ENCODE measurements at places on chromosomes 2 and 18.

DNA sequence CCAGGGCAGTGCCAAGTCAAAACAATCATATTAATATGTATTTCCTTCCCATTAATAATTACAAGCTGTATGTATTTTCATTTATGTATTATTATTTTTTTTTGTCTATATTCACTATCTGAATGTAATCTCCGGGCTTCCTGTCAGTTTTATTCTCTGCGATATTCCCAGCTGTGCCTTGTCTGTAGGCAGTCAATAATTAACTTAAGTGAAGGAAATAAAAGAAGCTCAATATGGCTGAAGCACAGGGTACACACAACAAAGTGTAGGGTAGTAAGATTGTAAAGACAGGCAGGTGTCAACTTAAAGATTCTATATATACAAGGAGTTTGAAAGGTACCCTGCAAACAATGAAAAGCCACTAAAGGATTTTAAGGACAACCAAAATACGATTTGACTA, 122.9 kb downstream of the ROCK1 start:
- no peak for DNase-seq

DNA sequence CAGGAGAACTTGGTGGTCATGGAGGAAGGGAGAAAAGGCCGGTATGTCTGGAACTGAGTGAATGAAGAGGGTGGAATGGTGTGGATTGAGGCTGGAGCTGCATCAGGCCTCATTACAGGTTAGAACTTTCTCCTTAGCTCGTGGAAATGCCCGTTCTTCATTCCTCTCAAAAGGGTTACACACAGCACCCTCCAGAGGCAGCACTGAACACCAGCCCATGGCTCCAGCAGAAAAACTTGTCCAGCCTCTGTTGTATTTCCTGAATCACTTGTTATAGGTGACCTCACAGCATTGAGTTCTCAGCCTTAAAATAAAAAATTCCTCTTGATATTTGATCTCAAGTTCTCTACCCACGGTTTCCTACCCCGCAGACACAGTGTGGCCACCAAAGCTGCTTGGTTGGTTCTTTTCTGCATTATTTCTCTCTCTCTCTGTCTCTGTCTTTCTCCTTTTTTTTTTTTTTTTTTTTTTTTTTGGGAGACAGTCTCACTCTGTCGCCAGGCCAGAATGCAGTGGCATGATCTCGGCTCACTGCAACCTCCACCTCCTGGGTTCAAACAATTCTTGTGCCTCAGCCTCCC, 89.6 kb downstream of the ITGB1BP1 start:
- DNase-seq, result no peak

GRCh38 chr2:218329027-218329825, 27.4 kb upstream of the CATIP start:
- no peak for DNase-seq

GRCh38 chr2:223176970-223177369, 125.0 kb downstream of the KCNE4 start:
- DNase-seq, result no peak

- no peak for DNase-seq
These were observed 81.2 kb downstream of the GATA6 start for GRCh38 chr18:22250591-22250996.

- DNase-seq, result no peak
These were observed 11.2 kb upstream of the CALCRL start for GRCh38 chr2:187459256-187459655.

DNA sequence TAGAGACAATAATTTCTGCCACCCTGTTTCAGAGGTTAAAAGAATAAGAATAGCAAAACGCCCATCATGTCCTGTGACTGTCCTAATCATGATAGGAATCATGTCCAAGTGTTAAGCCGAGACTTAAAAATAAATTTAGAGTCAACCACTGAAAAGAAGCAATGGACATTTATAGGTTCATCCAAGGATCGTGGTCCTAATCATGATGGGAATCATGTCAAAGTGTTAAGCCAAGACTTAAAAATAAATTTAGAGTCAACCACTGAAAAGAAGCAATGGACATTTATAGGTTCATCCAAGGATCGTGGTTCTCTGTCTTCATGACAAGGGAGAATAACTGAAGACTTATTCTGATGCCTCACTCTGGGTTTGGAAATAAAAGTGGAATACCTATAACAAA, 73.6 kb downstream of the PDE11A start:
- DNase-seq, result no peak

GRCh38 chr2:197779261-197779660, 5.9 kb downstream of the BOLL start:
- DNase-seq, result no peak

DNA sequence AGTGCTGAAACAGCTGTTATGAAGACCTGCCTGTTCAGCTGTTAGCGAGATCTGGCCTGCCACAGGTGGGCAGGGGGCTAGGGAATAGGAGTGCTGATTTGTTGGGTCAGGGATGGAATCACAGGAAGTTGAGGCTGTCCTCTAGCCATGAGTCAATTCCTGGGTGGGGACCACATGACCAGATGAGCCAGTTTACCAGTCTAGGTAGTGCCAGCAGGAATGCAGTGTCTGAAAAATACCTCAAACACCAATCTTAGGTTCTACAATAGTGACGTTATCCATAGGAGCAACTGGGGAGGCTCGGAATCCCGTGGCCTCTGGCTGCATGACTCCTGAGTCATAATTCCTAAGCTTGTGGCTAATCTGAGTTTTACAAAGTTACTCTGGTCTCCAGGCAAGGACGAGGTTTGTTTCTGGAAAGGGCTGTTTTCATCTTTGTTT, 44.9 kb downstream of the DYSF start:
- no peak for DNase-seq

DNA sequence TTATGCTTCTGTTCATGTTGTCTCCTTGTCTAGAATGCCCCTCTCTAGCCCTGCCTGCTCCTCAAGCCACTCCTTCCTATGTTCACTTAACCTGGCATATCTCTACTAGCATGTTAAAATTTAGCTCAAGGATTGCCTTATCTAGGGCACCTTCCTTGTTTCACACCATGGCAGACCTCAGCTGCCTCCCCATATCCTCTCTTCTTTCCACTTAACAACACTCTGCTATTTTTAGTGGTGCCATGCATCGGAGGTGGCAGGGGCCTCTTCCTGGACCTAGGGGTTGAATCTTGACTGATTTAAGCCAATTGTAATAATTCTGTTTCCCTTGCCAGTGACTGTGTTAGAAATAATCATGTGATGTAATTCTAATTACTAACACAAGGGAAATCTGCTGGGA, 36.9 kb upstream of the FAM98A start:
- no peak for DNase-seq

GRCh38 chr18:52288403-52289004, 51.5 kb upstream of the DCC start:
- DNase-seq, result no peak

DNA sequence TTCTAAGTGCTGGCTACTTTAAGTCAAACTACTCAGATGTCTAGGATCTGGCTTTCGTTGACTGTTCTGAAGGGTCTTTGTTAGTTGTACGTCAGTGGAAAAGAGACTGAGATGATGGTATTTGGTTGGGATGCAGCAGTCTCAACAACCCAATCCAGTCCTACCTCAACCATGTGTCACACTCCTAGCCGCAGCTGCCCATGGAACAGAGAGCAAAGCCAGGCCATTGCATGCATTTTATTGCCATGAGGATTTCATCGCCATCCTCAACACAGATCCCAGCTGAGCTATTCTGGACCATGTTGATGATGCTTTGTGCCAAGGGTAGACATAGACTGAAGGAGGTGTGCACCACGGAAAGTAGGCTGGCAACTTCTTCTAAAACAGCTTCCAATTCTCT, 97.3 kb upstream of the STK39 start:
- no peak for DNase-seq

DNA sequence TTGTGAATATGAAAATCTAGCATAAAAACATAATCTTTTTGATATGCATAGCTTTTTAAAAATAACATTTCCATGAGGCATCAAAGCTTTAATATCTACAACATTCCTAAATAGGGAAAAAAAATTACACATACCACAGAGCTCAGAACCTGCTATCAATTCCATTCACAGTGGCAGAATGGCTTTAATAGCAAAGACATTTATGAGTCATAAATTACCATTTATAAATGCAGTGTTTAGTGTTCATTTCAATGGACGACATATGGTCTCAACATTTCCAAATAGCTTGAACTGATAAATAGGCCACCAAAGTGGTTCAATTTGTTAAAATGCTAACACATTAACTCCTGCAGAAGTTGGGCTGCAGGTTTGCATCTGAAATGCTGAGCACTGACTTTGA, 600.6 kb upstream of the SETBP1 start:
- no peak for DNase-seq

- DNase-seq, result no peak
These were observed 532.1 kb downstream of the FBXO15 start for GRCh38 chr18:73615506-73615905.

DNA sequence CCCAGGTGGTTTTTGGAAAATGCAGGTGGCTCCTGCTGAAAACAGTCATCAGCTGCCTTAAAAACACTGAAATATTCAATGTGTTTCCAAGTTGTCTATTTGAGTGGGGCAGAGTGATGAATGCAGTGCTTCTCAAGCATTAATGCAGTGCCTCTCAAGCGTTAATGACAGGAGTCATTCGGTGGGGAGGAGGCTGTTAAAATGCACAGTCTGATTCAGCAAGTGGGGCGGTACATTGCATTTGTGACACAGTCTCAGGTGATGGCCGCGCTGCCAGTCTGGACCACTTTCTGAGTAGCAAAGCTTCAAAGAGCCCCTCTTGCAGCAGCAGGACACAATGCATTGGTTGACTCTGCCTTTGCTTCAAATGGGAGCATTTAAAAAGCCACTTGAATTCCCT, 231.4 kb upstream of the RGPD4 start:
- no peak for DNase-seq

DNA sequence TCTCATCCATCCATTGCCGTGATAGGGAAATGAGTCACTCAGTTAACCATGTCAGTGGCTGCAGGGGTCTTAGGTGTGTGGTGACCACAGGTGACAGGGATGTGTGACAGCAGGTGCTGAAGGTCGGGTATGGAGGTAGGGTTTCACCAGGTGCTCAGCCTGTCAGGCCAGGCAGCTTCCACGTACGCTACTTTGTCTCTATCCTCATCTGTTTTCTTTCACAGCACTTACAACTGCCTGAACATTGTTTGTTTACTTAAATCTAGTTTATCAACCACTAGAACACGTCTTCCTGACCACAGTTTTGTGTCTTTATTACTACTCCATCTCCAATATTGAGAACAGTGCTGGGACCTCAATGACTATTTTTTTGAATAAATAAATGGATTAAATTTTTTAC, 11.4 kb upstream of the UXS1 start:
- no peak for DNase-seq

DNA sequence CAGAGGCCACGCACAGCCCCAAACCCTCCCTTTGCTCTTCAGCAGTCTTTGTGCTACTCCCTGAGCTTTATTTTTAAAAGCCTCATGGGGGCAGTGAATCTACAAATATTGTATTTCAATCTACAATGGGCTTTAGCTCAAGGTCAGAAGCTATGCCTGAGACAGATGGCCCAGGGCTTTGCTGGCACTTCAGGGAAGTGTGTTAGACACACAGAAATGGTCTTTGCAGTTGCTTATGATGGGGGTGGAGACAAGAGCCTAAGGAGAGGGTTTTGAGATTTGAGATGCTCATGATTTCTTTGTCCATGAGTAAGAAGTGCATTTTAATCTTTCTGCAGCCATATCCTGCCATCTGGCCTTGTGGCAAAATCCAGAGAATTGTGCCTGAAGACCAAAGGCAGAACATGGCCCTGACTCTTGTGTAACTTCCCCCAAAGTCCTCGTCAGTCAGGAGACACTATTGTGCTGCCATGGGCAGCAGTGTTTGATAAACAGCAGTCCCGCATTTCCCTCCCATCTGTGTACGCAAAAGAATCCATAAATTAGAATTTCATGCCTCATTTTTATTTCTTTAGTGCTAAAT, 92.6 kb downstream of the VAPA start:
- DNase-seq, result no peak

DNA sequence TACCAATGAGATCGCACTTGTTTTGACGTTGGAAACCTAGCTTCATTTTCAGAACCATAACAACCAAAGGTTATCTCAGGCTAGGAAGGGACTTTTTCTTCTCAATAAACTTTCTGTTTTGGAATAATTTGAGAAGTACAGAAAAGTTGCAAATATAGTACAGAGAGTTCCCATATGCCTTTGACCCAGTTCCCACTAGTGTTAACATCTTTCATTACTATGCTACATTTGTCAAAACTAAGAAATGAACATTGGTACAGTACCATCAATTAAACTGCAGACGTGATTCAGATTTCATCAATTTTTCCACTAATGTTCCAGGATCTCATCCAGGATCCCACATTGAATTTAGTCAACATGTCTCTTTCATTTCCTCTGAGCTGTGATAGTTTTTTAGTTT, 111.6 kb downstream of the ATL2 start:
- no peak for DNase-seq

DNA sequence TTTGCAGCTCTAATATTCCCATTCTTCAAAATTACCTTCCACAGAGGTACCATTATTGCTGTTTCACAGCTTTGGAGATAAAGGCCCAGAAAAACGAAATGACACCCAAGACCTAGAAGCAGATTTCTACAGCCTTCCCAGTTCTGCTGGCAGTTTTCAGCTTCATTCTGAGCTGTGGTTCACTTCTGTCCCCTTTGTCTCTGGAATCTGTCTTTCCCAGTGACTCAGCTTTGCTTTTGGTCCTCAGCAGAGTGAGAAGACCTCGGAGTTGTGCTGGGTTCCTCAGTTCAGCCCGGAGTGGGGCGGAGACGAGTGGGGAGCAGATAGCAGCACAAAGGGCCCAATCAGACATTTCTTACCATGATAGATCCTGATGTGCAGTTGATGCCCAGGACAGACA, 180.7 kb upstream of the CXCR4 start:
- no peak for DNase-seq

DNA sequence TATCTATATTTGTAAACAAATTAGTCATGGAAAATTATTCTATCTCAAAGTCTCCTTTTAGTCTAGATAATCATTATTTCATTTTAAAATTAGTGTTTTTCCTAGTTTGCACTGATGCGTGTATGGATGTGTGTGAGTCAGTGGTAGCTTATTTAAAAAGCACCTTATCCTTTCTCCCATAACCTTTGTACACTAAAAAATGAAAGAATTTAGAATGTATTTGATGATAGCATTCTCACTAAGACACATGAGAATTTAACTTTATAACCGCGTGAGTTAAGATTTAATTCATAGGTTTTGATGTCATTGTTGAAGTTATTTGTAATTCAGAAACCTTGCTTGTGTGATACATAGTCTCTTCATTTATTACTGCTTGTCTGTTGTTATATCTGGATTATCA, 81.7 kb downstream of the ACSL3 start:
- no peak for DNase-seq

GRCh38 chr2:10471955-10472354, 23.8 kb upstream of the ODC1 start:
- no peak for DNase-seq

DNA sequence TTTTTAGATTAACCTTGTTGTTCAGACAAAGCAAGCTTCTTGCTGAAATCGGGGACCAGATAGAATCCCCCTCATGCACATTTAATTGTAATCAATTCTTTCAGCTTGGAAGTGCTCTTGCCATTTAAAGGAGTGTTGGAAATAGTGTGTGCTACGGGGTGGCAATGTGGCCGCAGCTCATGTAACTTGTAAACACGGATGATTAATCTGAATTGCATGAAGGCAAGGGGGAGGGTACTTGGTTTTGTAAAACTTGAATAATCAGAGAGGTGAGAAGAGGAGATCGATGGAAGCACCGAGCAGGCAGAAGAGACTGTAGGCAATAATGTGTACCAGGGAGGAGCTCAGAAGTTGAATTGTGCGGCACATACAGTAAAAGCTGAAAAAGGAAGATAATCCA, 273.5 kb downstream of the PTGR3 start:
- DNase-seq, result no peak
